HS-27A (cell line): ENCODE measurements at places on chromosomes 16 and 17.

DNA sequence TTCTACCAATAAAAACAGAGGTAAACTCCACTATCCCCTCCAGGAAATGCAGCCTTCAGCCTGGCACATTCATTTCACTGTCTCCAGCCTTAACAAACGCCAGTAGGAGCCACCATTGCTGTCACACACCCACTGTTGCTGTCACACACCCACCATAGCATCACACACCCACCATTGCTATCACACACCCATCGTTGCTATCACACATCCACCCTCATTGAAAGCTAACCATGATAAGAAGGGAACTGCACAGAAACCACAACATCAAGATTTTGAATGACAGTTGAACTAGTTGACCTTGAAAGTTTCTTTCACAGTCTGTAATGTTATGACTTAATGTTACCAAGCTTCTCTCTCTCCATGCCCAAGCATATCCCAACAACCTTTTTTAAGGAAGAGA lies 38.1 kb downstream of the SHCBP1 start:
- DNase-seq: no peak

DNA sequence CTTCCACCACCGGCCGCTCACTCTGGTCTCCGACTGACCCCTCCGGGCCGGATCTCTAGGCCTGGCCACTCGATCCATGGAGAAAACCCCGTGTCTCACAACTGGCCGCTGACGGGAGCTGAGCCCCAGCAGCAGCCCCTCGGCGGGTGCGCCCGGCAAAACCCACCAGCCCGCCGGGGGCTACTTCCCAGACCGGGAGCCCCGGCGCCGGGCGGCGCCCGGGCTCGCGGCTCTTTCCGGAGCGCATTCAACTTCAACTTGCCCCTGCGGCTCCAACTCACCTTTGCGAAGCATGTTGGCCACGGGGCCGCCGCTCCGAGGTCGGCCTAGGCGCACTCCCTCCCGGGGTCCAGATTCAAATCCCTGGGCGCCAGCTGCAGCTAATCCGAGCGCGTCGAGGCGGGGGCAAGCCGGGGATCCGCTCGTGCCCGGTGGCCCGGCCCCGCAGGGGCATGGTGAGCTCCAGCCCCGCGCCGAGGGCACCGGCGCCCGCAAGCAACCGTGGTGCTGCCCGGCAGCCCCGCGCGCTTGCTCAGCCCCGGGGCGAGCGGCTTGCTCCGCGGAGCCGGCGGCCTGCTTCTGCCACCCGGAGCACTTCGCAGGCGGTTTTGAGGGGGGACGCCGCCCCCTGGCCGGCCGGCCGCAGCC lies 438 bp downstream of the RTN4RL1 start:
- no peak for DNase-seq

- no peak for DNase-seq
These were observed 12.5 kb upstream of the GP1BA start for GRCh38 chr17:4919511-4920047.

DNA sequence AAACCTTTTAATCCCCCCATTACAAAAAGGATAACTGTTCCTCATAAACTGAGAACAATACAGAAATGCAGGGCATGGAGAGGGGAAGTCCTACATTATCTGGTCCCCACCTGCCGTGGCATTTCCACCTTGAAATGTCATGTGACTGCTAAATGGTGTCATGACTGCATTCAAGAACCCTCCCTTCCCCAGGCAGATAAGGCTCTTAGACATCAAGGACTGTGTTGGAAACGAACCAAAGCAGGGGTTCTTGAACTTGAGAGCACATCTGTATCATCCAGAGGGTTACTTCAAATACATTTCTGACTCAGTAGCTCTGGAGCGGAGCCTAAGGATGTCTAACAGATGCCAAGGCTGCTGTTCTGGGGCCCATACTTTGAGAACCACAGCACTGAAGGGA lies 18.4 kb downstream of the CMTM3 start:
- no peak for DNase-seq

- DNase-seq: no peak
These were observed 6.2 kb downstream of the SLC47A1 start for GRCh38 chr17:19539841-19540311.

- no peak for DNase-seq
These were observed 129.3 kb upstream of the AXIN2 start for GRCh38 chr17:65690626-65691310.

DNA sequence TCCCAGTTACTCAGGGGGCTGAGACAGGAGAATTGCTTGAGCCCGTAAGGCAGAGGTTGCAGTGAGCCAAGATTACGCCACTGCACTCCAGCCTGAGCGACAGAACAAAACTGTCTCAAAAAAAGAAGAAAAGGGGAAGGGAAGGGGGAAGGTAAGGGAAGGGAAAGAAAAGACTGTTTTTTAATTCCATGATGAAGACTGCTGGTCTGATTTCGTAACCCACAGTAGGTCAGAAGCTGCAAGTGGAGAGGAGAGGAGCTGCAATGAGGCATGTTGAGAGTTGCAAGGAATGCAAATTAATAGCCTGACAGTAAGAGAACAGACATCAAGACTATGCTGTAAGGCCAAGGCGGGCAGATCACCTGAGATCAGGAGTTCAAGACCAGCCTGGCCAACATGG lies 33.3 kb downstream of the HELZ start:
- DNase-seq: no peak
